ENCODE measurements at places on chromosomes 16 and 17.

- no peak for DNase-seq
Measured at GRCh38 chr17:17702449-17703139, 21.3 kb downstream of the RAI1 start.

DNA sequence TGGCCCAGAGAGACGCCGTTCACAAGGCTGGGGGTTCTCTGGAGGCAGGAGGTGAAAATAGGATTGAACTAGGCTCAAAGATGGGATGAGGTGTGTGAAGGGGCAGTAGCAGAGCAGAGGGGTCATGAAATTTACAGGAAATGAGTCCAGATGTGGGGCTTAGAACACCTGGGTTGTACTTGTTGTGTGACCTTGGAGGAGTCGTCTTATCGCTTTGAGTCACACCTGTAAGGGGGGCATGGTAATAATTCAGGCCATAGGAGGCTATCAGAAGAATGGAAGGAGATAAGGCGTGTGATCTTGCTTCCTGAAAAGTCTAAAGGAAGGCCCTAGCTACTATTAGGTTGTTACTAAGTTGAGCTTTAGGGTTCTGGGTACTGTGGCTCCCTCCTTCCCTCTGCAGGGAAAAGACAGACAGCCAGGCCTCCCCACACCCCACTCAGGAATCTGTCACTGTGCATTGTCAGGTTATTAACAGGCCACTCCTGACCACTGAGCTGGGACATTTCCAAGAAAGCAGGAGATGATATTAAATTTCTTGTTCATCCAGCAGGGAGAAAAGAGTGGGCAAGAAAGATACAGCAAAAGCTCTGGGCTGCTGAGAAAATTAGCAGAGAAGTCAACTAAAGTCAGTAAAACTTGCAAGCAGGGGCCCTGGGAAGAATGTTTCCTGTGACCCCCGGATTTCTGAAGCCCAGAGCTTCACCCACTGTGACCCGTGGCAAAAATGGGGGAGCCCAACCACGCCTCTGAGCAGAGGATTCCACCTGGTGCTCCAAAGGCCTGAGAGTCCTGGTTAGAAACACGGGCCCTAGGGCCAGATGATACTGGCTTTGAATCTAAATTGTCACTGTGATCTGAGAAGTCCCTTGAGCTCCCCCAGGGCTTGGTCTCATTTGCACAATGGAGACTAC, 6.0 kb upstream of the CDC42EP4 start:
- DNase-seq = no peak

GRCh38 chr17:80475910-80476876, at the start of gene NPTX1:
Gene NPTX1 (minus strand): TSS chr17:80476607. CDS start chr17:80476446, 161 bp downstream.
- no peak for DNase-seq

DNA sequence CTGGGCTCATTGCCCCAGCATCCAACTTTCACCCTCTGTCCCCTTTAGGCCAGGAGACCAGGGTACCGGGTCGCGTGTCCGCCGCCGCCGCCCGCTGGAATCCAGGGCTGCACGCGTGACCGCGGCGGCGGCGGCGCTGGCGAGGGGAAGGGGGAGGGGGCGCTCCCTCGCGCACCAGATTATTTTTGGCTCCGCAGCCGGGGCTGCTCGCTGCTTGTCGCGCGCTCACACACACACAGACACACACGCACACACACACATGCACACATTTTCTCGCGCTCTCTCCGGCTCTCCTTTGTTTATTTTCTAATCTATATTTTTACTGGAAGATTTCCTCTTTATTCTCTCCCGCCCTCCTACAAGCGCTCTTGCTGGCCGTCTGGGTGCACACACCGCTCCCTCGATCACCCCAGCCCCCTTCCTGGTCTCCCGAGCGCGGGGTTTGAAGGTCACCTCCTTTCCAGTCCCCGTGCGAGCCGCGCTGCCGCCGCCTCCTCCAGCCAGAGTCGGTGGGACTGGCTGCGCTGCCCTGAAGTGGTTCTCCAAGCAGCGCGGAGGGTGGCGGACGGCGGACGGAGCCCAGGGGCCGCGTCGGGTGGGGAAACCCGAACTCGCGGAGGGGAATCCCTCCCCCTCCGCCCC, 921.4 kb upstream of the EEF2KMT start:
- DNase-seq = no peak

GRCh38 chr16:768428-768827, 7.9 kb downstream of the MSLN start:
- DNase-seq = no peak

- no peak for DNase-seq
Measured at GRCh38 chr17:16141685-16142084, 73.6 kb downstream of the NCOR1 start.

GRCh38 chr17:7775051-7775450, 57.5 kb downstream of the DNAH2 start:
- no peak for DNase-seq

DNA sequence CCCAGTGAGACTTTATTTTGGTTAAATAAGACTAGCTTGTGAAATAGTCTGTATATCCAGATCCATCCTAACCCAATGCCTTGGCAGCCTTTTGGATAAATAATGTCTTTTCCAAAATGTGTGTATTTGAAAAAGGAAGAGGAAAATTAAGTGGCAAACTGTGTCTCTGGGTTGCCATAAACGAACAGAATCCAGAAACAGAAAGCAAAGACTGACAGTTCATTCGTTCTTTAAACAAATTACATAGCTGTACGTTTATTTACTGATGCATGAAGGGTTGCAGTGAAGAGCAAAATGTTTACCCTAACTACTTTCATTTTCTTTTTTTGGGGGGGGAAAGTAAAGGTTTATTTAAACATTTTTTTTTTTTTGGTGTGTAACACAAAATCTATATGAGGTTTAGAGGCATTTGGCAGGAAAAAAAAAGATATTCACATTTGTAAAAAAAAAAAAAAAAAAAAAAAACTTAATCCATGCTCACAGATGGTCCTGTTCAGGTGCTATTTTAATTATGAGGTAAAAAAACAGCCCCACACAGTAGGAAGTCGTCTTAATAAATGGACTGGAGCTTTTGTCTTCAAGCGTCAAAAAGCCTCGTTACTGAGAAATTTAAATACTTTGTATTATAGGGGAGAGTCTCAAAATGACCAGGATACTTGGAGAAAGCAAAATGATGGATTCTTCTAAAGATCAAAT, 245.9 kb downstream of the FTO start:
- no peak for DNase-seq

- no peak for DNase-seq
Measured at GRCh38 chr16:66649636-66650205, 45.2 kb downstream of the CMTM3 start.

DNA sequence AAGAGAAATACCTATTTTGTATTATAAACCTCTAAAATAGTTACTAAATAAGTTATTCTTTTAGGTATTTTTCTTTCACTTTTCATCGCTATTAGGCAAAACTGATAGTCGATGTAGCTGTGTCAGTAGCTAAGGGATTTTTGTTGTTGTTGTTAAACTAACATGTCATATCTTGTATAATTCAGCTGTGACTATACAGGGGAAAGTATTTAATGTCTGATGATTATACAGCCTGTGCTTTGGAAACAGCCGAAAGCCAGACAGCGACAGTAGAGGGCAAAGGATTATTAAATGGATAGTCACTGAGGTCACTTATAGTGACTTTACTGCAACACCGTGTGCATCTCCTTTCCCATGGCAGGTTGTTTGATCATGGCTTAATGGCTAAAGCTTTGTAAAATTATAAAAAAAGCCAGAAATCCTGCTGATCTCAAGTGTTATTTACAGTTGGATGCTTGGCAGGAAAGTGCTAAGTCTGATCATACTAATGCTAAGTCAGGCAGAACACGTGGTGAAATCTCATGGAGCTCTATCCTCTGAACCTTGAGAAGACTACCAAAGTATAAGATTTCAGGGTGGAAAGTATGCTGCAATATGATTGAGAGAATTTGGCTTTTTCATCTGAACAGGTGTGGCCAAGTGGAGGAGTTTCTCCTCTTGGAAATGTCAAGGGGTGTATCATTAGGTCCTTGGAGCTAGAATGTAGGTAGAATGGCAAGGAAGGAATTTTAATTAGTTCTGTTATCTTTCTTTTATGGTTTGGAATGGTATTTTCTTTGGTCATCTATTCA, 88.4 kb downstream of the FTO start:
- no peak for DNase-seq

GRCh38 chr16:27928542-27928941, 135.0 kb downstream of the GSG1L start:
- DNase-seq = no peak

- DNase-seq = no peak
Measured at GRCh38 chr17:17564896-17565295, 26.6 kb downstream of the PEMT start.

GRCh38 chr16:3754081-3754703, 36.9 kb upstream of the TRAP1 start:
- no peak for DNase-seq

GRCh38 chr17:68205251-68205807, 42.5 kb upstream of the AMZ2 start:
- peak; percentile 53 for DNase-seq

DNA sequence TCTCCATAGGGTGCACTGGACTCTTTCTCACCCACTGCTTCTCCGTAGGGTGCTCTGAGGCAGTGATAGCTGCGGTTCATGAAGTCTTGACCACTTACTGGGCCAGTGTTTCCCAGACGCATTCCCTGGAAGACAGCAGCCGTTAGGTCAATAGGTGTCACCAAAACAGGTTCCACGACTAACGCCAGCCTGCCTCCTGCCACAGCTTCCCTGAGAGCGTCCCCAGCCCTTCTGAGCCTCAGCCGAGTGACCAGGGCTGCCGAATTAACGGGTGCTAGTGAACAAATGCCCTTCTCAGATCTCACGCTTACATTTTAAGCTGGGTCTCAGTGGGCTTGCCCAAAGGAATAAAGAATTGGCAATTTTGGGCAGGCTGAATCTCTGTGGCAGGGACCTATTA, 188.7 kb upstream of the TNRC6C start:
- no peak for DNase-seq

DNA sequence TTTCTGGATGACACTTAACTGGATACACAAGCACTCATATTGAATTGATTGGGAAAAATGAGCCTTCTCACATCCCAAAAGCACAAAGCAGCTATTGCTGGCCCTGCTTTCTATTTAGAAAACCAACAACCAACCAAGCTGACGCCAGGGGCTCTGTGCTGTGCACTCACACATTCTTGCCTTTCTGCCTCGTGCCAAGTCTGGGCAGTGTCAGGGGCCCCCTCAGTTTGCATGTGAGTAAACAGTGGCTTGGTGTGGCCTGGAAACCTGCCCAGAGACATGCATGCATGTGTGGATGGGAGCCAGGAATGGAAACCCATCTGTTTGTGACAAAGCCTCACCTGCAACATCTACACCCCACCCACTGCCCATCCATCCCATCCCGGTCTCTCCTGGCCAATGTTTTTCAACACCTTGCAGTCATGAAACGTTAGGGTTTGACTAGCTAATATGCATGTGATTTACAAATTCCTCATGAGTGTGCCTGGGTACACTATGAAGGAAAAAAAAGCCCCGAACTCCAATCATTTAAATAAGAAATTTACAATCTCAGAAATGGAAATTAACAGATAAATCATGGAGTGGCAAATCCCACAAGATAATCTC, 20.4 kb downstream of the MIEF2 start:
- no peak for DNase-seq

DNA sequence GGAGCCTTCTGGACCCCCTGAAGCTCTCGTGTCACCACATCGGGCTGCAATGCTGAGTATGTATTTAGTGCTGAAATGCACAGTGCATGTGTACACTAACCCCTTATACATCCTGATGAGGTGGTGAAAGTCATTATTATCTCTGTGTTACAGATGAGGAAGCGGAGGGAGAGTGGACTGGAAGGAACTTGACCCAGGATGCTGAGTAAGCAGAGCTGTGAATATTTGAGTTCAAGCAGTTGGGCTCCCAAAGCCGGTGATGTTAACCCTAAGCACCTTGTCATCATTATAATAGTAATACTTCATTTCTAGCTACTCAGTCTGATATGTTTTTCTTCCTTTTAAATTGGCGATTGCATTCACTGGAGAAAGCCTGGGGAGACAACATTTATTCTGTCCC, 25.9 kb upstream of the NKD1 start:
- DNase-seq = no peak

- no peak for DNase-seq
Measured at GRCh38 chr16:50340578-50340977, 28.2 kb downstream of the BRD7 start.

- DNase-seq = peak; percentile 50
Measured at GRCh38 chr17:35947156-35947585, 3.7 kb upstream of the LYZL6 start.

DNA sequence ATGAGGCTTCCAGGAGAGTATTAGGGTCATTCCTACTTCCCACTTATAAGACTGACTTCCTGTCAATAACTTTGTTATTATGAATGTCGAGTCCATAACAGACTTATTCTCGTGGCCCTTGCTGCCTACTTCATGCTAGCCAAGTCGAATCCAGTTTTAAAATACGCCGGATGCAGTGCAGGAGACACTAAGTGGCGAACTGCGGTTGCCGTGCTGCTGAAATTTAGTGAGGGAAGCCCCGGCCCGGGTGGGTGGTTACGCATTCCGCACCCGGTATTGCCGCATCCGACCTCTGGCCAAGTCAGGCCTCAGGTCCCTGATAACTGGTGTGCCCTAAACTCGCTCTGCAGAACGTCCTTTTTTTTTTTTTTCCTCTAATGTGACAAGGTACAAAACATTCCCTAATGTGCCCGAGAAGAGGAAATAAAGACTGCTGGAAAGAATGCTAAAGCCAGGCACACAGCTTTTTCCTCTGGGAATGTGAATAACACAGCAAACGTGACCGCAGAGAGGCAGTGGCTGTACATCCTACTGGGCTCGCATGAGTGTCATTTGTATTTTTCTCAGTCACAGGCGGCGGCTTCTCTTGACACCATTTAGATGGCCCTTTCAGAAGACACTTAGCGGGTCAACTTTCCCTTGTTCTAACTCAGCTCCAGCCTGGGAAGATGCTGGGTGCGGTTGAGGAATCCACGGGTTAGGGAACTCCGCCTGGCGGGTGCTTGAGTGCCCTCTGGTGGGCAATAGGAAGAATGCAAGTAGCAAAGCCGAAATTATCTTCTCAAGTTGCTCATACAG, 7.1 kb upstream of the AKTIP start:
- peak; percentile 60 for DNase-seq

- DNase-seq = no peak
Measured at GRCh38 chr16:14378131-14378551, 251.9 kb downstream of the PARN start.

- DNase-seq = peak; percentile 11
Measured at GRCh38 chr17:20293501-20293900, 173.8 kb downstream of the LGALS9B start.

DNA sequence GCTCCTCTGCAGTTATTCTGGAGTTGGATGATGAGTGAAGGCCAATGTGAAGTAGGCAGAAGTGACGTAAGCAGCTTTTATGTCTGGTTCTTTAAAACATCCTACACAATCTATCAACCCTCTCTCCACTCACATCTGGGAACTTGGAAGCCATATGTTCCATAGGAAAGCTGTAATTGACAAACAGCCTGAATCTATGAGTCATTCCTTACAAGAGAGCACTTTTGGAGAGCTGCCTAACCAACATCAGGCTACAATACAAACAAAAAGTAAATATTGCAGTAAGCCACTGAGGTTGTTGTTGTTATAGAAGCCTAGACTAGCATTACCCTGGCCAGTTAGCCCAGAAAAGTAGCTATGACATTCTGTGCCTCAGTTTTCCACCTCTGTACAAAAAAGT, 5.9 kb downstream of the CCL7 start:
- no peak for DNase-seq
